ENCODE measurements at places on chromosomes 11 and 22. TPM values are rescaled to one million over a fixed set of nuclear protein-coding genes. Genes with fewer than 3 reads are reported as not detected.

The KCTD14 gene
- polyA plus RNA-seq, result 12.6 TPM

The MDK gene
- polyA plus RNA-seq, result 768 TPM

The SYT12 gene
- 0.27 TPM for polyA plus RNA-seq

The CSF2RB gene
- 2.8 TPM for polyA plus RNA-seq

The TIGD3 gene
- polyA plus RNA-seq, result 0.89 TPM

- no peak for DNase-seq
Measured at GRCh38 chr11:72354356-72355115, 79.8 kb downstream of the CLPB start.

DNA sequence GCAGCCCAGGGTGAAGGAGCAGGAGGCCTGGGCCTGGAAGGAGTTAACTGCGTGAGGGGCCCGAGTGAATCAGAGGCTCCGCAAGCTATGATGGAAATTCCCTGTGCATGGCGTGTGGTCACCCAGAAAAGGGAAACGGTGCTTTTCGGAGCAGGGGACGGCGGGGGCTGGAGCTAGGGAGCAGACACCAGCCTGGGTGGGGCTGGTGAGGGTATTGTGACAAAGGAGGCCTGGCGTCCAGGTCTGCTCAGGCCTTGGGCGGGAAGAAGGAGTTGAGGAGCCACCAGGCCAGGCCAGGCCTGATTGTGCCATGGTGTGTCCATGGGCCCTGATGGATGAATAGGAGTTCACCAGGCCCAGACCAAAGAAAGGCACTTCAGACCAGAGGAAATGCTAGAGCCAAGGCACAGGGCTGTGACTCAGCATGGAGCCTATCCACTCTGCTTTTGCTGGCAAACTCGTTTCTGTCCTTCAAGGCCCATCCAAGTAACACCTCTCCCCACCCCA lies 12.8 kb upstream of the SPI1 start:
- no peak for DNase-seq

DNA sequence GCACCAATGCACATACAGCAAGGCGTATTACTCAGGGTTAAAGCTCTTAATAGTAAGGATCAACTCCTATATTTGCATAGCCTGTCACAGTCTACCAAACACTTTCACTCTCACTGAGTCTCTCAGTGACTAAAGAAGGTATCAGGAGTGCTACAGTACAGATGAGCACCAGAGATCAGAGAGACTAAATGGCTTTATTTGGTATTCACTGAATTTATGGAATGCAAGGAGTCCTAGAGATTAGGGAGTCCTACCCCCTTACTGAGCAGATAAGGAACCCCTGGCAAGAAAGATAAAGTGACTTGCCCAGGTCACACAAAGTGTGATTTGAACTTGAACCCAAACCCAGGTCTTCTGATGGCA lies 396.4 kb upstream of the CCDC90B start:
- DNase-seq, result no peak

DNA sequence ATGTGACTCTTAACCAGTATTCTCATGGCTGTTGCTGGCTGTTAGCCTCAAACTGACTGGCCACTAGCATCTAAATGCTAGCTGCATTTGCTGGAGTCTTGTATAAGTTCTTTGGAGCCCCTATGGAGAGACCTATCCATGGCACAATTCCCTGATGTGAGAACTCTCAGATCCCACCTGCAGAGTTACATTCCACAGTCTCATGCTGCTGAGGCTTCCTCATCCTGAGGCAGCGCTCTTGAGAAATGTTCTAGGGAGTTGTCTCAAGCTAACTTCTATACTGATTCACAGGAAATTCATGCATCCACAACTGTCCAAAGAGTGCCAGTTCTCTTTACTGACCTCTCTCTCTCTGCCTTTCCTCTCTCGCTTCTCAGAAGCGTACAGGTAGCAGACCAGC lies 218.0 kb upstream of the PITPNB start:
- no peak for DNase-seq

GRCh38 chr22:48453171-48453570 lies 1374.5 kb downstream of the BRD1 start:
- DNase-seq, result no peak

- peak; percentile 36 for DNase-seq
Measured at GRCh38 chr11:99739464-99740089, 718.8 kb downstream of the CNTN5 start.

DNA sequence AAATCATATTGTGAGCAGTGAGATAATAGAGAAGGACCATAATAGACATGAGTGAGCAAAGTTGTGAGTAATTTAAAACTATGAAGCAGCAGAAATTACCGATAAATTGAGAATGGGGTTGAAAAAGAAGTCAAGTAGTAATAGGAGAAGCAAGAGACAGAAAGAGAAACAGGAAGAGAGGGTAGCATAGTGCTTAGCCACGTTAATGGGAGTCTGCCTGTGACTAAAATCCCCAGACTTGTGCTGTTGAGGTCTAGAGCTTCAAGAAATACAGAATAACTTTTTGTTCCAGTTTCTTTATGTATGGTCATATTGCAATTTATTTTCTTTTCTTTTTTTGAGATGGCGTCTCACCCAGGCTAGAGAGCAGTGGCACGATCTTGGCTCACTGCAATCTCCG lies 368.7 kb downstream of the METTL15 start:
- no peak for DNase-seq

All from left renal cortex interstitium (tissue), 4 donors.